ENCODE measurements at places on chromosomes 5 and 9.

GRCh38 chr5:21398511-21398910, 1410.5 kb upstream of the CDH18 start:
- no peak for DNase-seq

DNA sequence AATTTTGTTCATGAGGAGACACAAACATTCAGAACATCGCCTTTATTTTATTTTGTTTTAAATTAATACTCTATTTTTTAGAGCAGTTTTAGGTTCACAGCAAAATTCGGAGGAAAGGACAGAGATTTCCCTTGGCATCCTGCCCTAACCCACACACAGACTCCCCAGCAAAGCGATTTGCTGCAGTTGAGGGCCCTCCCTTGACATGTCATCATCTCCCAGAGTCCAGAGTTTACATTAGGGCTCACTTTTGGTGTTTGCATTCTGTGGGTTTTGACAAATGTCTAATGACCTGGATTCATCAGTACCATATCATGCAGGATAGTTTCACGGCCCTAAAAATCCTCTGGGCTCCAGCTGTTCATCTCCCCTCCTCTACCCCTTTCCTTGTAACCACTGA, 33.6 kb upstream of the COL5A1 start:
- no peak for DNase-seq

DNA sequence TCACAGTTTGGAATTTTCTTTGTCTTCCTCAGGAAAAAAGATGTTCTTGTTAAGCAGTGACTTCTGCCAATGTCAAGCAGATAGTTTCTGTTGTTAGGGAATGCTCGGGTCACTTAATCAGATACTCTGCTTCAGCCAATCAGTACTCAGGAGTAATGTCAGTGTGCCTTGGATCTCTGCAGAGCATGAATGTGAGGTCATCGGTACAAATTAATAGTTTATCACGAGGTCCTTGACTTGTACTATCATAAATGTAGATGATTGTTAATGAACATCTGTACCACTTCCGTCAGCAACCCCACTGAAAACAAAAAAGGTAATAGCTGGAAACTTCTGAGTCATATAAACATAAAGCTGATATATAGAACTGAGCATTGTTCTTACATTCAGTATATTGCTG, 73.6 kb downstream of the FBXL7 start:
- no peak for DNase-seq

DNA sequence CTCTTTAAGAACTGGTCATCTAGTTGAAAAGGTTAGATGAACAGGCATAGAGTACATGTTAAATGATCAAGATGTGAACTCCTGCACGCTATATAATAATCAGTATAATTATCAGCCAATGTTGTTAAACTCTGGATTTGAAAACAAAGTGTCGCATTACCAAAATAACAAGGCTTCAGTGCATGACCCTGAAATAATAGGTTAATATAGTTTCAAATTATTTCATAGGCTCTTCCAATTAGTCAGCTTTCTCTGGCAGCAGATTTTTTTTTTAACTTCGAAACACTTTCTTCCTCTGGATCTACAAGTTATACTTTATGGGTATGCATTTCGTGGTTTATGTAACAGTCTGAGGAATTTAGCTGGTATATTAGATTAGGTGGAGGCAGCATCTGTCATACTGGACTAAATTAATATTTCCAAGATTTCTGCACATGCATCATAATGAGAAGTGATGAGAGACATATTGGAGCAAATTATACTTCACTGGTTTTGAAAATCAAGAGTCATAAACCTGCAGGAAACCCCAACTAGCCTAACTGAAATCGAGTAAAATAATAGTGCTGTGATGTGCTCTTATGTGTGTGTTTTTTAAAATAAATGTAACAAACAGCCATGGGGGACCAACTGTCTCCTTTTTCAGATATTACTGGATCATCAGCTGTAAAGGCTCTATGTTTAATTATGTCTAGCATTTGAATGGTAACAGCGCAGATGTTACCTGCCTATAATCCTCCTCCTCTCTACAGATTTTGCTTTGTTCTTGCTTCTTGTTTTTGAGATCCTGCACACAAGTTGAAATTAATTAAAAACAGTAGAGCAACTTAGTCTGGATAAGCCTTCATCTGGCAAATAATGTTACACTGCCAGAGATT, 85.9 kb upstream of the CKMT2 start:
- no peak for DNase-seq

DNA sequence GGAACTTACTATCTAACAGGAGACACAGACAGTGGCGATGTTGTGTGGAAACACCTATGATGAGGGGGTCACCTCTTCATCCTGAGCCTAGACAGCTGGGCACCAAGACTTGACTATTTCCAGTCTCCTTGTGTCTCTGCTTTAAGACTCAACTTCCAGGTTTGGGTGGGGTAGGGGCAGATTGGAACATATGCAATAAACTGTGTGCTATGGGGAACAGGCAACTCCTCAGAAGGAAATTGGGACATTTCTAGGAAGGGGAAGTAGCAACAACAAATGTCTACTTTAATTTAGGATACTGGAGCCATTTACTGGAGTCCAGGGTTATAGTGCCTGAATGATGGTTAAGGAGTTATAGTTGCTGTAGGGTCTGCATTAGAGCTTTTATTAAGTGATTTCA, 57.3 kb downstream of the FGF18 start:
- DNase-seq: no peak

DNA sequence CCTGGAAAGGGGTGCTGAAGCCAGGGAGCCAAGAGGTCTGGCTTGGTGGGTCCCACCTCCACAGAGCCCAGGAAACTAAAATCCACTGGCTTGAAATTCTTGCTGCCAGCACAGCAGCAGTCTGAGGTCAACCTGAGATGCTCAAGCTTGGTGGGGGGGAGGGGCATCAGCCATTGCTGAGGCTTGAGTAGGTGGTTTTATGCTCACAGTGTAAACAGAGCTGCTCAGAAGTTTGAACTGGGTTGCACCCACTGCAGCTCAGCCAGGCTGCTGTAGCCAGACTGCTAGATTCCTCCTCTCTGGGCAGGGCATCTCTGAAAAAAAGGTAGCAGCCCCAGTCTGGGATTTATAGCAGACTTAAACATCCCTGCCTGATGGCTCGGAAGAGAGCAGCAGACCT, 55.5 kb upstream of the FBXL17 start:
- DNase-seq: no peak

GRCh38 chr5:116446356-116447005, 128.1 kb downstream of the SEMA6A start:
- no peak for DNase-seq

DNA sequence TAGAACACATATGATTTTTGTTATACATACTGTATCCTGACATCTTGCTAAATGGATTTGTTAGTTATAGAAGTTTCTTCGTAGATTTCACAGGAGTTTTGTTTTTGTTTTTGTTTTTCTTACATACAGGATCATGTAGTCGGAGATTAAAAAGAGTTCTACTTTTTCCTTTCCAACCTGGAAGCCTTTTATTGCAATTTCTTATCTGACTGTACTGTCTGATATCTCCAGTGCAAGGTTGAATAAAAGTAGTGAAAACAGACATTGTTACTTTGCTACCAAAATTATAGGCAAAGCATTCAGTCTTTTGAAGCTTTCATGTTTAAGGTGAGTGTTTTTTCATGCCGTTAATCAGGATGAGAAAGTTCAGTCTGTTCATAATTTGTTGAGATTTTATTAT, 117.4 kb upstream of the PRSS3 start:
- DNase-seq: no peak

- DNase-seq: no peak
Observed at GRCh38 chr5:149388498-149389190, 9.6 kb upstream of the IL17B start.

DNA sequence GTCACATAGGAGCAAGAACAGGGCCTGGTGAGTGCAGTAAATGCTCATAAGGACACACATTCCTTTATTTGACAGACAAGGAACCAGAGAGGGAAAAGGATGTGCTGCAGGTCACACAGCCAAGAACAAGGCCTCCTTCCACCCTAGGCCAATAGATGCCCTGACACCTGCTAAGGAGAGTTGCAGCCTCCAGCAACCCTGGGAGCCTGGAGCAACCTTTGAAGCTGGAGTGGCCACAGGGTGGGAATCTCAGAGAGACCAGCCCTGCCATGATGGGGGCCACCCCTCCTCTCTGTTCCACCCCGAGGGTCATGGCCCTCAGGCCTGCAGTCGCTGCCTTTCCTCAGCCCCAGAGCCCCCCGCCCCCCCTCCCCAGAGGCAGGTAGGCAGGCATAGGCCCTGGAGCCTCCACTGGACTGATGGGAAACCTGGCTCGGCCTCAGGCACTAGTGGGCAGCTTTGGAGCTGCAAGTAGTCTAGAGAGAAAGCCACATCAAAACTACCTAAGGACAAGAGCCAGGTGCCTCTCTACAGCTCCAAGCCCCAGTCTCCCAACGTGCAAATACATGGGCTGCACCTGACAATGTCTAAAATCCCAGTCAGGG, 116.1 kb upstream of the SPOCK1 start:
- no peak for DNase-seq

GRCh38 chr5:150815010-150815409, 31.3 kb upstream of the IRGM start:
- no peak for DNase-seq

GRCh38 chr9:105854026-105854782, 159.9 kb downstream of the TMEM38B start:
- DNase-seq: no peak

- no peak for DNase-seq
Observed at GRCh38 chr9:27765266-27766072, 192.2 kb upstream of the C9orf72 start.

DNA sequence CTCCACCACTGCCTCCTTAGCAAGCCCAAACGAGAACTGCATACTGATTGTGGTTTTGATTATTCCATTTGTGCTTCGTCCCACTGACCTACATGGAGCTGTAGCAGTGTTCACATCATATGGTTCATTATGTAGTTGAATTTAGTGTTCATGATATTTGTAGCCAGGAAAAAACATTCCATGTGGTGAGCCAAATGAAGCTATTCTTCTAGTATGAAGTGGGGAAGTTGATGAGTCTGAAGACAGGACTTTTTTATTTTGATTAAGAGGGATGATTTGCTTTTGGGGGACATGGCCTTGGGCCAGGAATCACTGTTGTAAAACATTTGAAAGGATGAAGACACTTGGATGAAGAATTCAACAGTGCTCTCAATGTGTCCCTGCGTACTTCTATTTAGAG, 192.9 kb upstream of the SLC27A6 start:
- DNase-seq: no peak

- no peak for DNase-seq
Observed at GRCh38 chr5:75734913-75735789, 17.9 kb upstream of the POC5 start.

DNA sequence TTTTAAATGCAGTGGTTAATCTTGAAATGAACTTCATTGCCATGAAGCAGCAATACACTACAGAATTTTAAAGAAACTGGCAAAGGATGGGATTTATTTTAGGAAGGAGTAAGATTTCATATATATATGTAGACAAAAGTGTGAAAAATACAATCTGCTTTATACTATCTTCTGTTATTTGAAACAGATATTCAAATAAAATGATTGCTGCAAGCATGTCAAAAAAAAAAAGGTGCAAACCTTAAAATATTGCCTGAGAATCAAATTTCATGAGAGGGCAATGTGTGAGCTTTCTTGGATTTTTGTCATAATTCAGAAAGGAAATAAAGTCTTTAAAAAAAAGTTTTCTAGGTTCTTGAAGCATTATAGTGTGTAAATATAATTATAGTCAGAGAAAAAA, 705.0 kb upstream of the CDH10 start:
- DNase-seq: no peak

DNA sequence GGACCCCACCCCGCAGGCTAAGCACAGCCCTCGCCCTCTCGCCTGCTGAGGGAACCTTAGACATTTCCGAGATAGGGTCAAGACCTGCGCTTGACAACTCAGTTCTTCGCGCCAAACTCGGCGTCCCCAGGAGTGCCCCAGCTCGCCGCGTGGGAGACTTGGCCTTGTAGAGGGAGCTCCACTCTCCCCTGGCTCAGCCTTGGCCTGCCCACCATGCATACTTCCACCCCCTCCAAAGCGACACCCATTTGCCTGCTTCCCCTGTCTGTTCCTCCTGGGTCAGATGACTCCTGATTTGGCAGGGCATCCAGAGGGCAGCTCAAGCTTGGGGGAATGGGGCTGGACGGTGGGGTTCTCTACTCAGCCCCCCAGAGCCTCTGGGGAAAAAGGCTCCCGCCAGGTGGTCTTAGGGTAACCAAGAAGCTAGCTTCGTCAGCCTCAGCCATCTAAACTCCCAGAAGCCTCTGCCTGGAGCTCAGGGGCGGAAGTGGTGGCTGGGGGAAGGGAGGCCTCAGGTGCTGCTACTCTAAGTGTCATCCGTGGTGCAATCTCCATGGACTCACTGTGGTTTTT, 560 bp downstream of the DOCK2 start:
- no peak for DNase-seq

DNA sequence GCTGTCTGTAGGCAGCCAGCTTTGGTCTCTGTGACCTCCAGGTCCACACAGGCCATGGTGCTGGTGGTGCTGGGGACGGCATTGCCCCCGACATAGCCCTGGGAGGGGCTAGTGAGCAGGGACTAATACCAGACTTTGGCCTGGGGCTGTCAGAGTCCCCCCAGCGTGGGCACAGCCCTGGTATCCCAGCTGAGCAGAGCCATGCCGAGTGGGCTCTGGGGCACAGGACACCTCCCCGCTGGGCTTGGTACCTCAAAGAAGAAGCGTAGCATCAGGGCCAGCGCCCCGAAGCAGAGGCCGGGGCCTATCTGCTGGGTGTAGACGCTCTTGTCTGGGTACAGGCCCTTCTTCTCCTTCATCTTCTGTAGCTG, 9.5 kb downstream of the MYMK start:
- DNase-seq: no peak

- DNase-seq: no peak
Observed at GRCh38 chr9:91212596-91213243, 149.0 kb downstream of the AUH start.

DNA sequence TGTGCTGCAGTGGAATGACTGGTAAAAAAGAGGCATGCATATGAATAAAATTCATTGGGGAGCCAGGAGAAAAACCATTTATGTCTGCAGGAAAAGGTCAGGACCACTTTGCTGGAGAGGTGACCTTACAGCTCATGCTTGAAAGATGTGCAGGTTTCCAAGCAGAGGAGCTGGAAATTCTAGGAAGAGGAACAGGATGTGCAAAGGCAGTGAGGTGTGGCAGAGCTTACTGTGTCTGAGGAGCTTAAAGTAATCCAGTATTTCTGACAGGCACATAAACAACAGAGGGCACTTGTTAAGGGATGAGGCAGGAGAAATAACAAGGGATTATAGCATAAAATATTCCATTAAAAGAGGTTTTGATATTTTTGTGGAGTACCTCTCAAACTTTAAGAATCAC, 203.2 kb downstream of the CD180 start:
- DNase-seq: no peak

- no peak for DNase-seq
Observed at GRCh38 chr5:142924135-142924883, 154.1 kb downstream of the ARHGAP26 start.

GRCh38 chr9:101480386-101480785, 44.8 kb upstream of the ALDOB start:
- DNase-seq: no peak

DNA sequence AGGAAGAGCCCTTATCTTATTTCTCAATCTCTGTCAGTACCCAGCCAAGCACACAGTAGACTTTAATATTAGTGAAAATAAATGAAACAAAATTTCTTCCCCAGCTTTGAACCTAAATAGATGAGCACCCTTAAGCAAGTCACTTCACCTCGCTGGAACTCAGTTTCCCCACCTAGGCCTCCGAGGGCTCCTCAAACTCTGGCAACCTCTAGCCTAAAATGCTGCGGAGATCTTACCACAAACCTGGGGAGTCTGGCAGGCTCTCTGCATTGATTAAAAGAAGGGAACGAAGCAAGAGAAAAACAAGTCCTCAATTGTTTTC, 326 bp downstream of the RIGI start:
- DNase-seq: no peak

All from stimulated activated CD4-positive, alpha-beta T cell treated with anti-CD3 and anti-CD28 coated beads, Interleukin-1b, Interleukin-23, amount 100 ng/mL, for 1 hour (primary cell).